Temporal lobe (tissue), 4 donors: ENCODE measurements at places on chromosomes 6 and 20. TPM values are rescaled to one million over a fixed set of nuclear protein-coding genes. Genes with fewer than 3 reads are reported as not detected.

SIGLEC1 gene
- 0.25 TPM for total RNA-seq

FOXC1 gene
- total RNA-seq, result 6.9 TPM

SLC22A16 gene
- 0.49 TPM for total RNA-seq

ARMC12 gene
- 0.25 TPM for total RNA-seq

ZC3H12D gene
- total RNA-seq, result 0.74 TPM
